ENCODE measurements at places on chromosomes 4 and X. TPM values are rescaled to one million over a fixed set of nuclear protein-coding genes. Genes with fewer than 3 reads are reported as not detected.
A peak's percentile ranks its signal among the peaks of the same experiment; 100 is the strongest.

The PRSS12 gene
- total RNA-seq: not detected

The TRPC3 gene
- 0.13 TPM for total RNA-seq

The ZFP92 gene
- 1.2 TPM for total RNA-seq

The SPOCK3 gene
- not detected for total RNA-seq

The BEX3 gene
- 35.1 TPM for total RNA-seq

The IL2RG gene
- 302 TPM for total RNA-seq

The HEPH gene
- total RNA-seq: 0.20 TPM

The SMIM10 gene
- total RNA-seq: 2.1 TPM

The PIGA gene
- 41.6 TPM for total RNA-seq

The FUNDC2 gene
- total RNA-seq: 83.7 TPM

The SRPX2 gene
- total RNA-seq: not detected

The ART3 gene
- total RNA-seq: not detected

The SHROOM2 gene
- not detected for total RNA-seq

The FAM184B gene
- 0.05 TPM for total RNA-seq

DNA sequence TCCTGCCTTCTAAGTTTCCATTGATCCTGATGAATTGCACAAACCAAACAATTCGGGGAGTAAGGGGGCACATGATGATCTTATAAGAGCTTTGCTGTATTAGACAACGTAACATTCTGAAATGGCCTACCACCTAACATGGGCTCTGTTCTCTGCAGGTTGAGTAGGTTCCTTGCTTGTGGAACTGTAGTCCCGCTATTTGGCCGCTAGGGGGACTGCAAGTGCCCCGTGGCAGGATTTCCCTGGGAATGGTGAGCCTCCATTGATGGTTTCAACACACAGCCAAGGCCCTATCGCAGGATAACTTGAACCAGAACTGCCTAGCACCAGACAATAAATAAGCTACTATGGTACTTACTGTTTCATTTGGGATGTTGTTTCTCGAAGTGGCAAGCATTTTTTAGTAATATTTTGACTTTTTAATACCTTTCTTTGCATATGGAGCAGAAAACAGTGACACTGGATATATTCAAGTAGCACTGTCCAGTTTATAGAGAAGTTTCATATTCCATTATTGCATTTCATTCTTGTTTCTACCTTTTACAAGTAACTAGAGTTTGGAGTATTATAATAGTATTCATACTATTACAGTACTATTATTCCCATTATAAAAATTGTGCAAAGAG is 11.9 kb downstream of the AR start:
- no peaks in the 10 kb centered on the region for H3K4me1 ChIP-seq
- H3K27me3 ChIP-seq: no peaks in the 10 kb centered on the region
- no peak overlapping the region for H3K4me3 ChIP-seq

DNA sequence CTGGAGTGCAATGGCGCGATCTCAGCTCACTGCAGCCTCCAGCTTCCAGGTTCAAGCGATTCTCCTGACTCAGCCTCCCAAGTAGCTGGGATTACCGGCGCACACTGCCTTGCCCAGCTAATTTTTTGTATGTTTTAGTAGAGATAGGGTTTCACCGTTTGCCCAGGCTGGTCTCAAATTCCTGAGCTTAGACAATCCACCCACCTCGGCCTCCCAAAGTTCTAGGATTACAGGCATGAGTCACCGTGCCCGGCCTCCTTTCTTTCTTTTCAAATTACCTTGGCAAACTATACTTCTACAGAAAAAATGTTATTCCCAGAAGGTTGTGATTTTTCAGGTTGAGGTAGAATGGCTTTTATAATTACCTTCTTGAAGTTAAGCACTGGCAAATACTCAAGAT is 321.9 kb upstream of the PRPS2 start:
- H3K4me3 ChIP-seq: no peak overlapping the region
- no peak for DNase-seq
- no peaks in the 10 kb centered on the region for H3K36me3 ChIP-seq
- H3K27ac ChIP-seq: no peak overlapping the region
- H3K27me3 ChIP-seq: no peaks in the 10 kb centered on the region
- H3K4me1 ChIP-seq: no peaks in the 10 kb centered on the region

DNA sequence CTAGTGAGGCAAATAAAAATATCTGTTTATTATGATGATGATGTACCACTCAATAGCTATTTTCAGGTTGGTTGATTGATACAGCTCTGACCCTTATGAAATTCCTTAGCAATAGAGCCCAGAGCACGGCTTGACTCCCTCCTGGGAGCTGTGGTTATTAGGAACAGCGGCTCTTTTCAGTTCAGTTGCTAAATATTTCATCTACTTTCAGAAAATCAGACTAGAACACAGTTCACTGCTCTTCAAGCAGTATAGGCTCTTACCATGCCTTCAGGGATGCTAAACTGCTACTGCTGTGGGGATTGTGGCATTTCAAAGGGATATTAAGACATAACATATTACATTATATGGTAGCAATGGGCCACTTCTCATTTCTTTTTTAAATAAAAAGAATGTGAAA is 218.8 kb downstream of the SNCA start:
- no peaks in the 10 kb centered on the region for H3K27me3 ChIP-seq
- H3K36me3 ChIP-seq: no peaks in the 10 kb centered on the region
- no peak for DNase-seq
- peaks cover 11% of the 10 kb centered on the region for H3K4me1 ChIP-seq

DNA sequence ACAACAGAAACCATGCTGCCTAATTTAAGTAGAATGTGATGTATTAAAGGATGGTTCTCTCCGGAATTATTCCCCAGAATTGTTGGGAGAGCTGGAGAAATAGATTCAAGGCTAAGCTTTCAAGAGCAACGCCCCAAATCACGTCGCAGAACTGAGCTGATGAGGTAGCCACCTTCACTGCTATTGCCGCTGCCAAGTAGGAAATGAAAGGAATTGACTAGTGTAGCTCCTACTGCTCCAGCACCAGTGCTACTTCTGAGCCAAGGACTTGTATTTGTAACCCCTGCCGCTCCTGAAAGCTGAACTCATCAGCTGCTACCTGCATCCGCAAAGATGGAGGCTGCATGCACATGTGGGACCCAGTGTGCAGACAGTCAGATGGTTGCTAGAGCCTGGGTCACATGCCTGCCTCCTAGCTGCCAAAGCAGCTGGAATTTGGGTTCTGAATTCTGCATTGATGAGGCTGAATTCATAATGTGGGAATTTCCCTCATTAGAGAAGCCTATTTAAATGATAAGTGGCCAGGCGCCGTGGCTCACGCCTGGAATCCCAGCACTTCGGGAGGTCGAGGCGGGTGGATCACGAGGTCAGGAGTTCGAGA is 173.9 kb downstream of the PDGFRA start:
- no peak overlapping the region for H3K4me3 ChIP-seq
- H3K27me3 ChIP-seq: peaks cover 4% of the 10 kb centered on the region
- H3K36me3 ChIP-seq: no peaks in the 10 kb centered on the region
- H3K4me1 ChIP-seq: no peaks in the 10 kb centered on the region

DNA sequence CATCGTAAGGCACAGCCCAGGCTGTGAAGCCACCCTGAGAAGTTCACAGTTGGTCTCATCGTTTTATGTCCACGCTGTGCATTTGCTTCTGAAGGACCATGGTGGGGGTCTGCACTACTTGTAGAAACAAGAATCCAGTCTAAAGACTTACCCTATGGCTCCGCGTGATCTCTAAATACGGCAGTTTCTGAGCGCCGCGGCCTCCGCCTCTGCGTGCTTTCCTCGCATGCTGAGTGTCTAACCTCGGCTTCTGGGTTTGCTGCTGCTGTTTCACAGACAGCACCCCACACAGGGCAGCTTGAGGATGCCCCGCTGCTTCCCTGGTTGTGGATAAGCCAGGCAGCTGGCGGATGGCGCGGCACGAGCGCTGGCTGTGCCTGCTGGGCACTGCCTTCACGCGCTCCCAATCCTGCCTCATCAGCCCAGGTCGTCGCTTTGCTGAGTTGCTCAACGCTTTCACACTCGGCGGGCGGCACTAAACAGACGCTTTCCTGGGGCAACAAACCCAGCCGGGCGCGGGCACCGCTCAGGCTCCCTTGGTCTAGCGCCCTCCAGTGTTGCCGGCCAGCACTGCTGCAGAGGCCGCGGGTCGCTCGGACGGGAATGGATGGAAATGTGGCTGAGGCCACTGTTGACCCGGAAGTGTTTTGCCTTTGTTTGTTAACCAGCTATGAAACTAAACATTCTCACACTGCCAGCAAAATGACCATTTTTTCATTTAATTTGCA is 39.2 kb downstream of the FGFRL1 start:
- DNase-seq: no peak
- H3K4me1 ChIP-seq: peaks cover 3% of the 10 kb centered on the region
- no peak overlapping the region for H3K4me3 ChIP-seq
- H3K27me3 ChIP-seq: peaks cover 17% of the 10 kb centered on the region

DNA sequence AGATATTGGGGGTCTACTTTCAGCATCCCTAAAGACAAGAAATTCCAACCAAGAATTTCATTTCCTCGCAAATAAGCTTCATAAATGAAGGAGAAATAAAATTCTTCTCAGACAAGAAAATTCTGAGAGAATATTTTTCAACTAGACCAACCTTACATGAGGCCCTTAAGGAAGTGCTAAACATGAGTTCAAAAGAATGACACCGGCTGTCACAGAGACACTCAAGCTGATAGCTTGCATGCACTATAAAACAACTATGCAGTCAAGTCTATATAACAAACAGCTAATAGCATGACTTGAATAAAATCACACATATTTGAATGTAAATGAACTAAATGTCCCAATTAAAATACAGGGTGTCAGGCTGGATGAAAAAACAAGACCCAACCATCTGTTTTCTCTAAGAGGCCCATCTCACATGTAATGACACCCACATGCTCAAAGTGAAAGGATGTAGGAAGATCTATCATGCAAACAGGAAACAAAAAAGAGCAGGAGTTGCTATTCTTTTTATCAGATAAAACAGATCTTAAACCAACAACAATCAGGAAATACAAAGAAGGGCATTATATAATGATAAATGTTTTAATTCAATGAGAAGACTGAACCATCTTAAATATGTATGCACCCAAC is 27.2 kb downstream of the FAAH2 start:
- peaks cover 8% of the 10 kb centered on the region for H3K4me1 ChIP-seq
- no peak overlapping the region for H3K4me3 ChIP-seq
- peak overlapping the region; percentile 51 for H3K27ac ChIP-seq
- no peak for DNase-seq
- H3K27me3 ChIP-seq: no peaks in the 10 kb centered on the region

GRCh38 chrX:13050151-13050550 is 5.7 kb upstream of the FAM9C start:
- H3K27ac ChIP-seq: peak overlapping the region; percentile 88
- H3K4me1 ChIP-seq: peaks cover 68% of the 10 kb centered on the region
- peak; percentile 41 for DNase-seq
- no peaks in the 10 kb centered on the region for H3K27me3 ChIP-seq
- H3K36me3 ChIP-seq: peaks cover 12% of the 10 kb centered on the region

DNA sequence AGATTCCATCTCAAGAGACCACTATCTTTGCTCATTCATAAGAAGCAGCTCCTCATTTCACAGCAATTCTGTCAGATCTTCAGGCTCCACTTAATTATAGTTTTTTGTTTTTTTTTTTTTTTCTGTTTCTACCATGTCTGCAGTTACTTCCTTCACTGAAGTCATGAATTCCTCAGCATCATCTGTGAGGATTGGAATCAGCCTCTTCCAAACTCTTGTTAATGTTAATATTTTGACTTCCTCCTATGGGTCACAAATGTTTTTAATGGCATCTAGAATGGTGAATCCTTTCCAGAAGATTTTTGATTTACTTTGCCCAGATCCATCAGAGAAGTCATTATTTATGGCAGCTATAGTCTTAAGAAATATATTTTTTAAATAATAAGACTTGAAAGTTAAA is 53.1 kb downstream of the BMP2K start:
- no peak overlapping the region for H3K4me3 ChIP-seq
- peaks cover 26% of the 10 kb centered on the region for H3K36me3 ChIP-seq
- no peak for DNase-seq
- no peaks in the 10 kb centered on the region for H3K4me1 ChIP-seq

- H3K27ac ChIP-seq: no peak overlapping the region
- H3K27me3 ChIP-seq: no peaks in the 10 kb centered on the region
- DNase-seq: no peak
- no peaks in the 10 kb centered on the region for H3K36me3 ChIP-seq
- H3K4me1 ChIP-seq: no peaks in the 10 kb centered on the region
Observed at GRCh38 chr4:148017801-148018200, 285.9 kb downstream of the ARHGAP10 start.

DNA sequence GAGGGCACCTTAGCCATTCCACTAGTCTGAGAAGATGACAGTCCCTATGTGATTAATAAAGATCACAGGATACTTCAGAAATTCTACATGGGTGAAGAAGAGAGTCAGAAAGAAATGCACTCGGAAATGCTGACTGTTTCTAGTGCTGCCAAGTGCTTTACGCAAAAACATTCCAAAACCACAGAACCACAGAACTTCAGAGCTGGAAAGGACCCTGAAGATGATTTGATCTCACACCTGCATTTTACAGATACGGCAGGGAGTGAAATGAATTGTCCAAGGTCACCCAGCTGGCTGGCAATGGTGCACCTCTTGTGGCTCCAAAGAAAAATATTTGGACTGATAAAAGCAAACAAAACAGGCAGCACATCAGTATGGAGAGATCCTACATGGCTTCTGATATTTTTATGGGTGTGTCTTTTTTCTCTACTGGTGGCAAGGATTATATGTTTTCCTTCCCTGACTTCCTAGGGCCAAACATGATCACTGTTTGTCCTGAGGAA is 115.9 kb downstream of the MAML3 start:
- H3K4me3 ChIP-seq: no peak overlapping the region
- no peak for DNase-seq
- no peak overlapping the region for H3K27ac ChIP-seq

- H3K4me1 ChIP-seq: peaks cover 10% of the 10 kb centered on the region
- no peak overlapping the region for H3K4me3 ChIP-seq
- no peaks in the 10 kb centered on the region for H3K36me3 ChIP-seq
- no peak for DNase-seq
Observed at GRCh38 chr4:81635739-81636138, 164.0 kb upstream of the RASGEF1B start.

DNA sequence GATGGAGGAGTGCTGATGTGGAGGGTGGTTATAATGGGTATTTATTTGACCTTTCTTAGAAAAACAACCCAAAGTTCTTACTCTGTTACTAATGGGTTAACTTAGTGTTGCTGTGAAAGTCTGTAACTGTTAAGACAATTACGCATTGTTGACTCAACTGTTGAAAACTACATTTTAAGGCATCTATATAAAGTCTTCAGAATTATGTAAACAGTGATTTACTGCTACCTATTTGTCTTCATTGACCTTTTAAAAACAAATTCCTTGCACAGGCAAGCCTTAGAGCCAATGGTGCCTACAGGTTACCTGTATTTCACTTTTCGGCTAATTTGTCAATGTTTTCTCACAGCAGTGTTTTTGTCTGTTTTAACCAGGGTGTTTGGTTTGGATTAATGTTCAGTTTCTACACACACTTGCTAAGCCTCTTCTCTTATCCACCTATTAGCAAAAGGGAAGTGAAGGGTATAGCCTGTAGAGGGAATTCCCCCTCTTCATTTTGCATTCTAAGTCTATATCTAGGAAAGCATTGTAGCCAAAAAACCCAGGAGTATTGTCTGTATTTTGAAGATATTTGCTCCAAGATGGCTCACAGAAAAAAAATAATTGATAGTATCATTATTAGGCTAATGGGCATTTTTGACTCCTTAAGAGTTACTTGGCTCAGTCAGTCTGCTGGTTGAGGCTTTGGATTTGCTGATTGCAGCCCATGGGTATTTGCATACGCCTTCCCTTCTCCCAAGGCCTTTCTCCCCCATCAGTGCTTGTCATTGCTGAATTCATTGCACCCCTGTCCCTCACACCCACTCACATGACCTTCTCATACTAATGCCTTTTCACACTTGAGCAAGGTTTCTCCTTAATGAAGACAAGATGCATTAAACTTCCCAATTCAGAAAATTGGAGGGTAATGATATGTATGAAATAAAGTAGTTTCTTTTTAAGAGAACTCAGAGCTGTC is 30.5 kb downstream of the AFF1 start:
- no peaks in the 10 kb centered on the region for H3K27me3 ChIP-seq
- H3K4me1 ChIP-seq: peaks cover 30% of the 10 kb centered on the region
- peaks cover 3% of the 10 kb centered on the region for H3K36me3 ChIP-seq
- no peak overlapping the region for H3K4me3 ChIP-seq
- DNase-seq: no peak

All from activated CD8-positive, alpha-beta T cell treated with anti-CD3 and anti-CD28 coated beads for 36 hours (primary cell).